ENCODE measurements at places on chromosomes 6 and 20. TPM values are rescaled to one million over a fixed set of nuclear protein-coding genes. Genes with fewer than 3 reads are reported as not detected.

- no peak overlapping the region for H3K27ac ChIP-seq
- H3K27me3 ChIP-seq = no peaks in the 10 kb centered on the region
- no peaks in the 10 kb centered on the region for H3K4me1 ChIP-seq
- no peak for DNase-seq
Observed at GRCh38 chr20:29874476-29875202, 1382.8 kb upstream of the DEFB115 start.

GRCh38 chr6:144423167-144423566 lies 138.0 kb downstream of the UTRN start:
- no peaks in the 10 kb centered on the region for H3K4me1 ChIP-seq
- no peak overlapping the region for H3K4me3 ChIP-seq
- peaks cover 2% of the 10 kb centered on the region for H3K27me3 ChIP-seq
- H3K36me3 ChIP-seq = peaks cover 38% of the 10 kb centered on the region
- no peak for DNase-seq

DNA sequence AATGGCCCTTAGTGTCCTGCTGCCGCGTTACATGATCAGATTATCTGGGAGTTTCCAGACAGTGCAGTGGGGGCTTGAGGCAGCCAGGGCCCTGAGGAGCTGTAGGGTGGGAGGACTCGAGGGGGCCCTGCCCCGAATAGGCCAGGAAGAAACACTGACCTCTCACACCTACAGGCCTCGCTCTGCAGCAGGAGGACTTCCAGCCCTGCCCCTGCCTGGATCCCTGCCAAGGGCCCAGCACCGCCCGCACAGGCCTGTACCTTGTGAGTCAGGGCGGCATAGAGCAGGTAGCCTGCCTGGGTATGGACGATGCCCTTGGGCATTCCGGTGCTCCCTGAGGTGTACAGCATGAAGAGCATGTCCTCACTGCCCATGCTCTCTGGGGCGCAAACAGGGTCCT lies 30.1 kb upstream of the APMAP start:
- no peak for DNase-seq
- H3K27ac ChIP-seq = no peak overlapping the region
- H3K4me3 ChIP-seq = no peak overlapping the region
- no peaks in the 10 kb centered on the region for H3K4me1 ChIP-seq

GRCh38 chr6:151029970-151030369 lies 164.5 kb downstream of the MTHFD1L start:
- H3K4me3 ChIP-seq = no peak overlapping the region
- no peak for DNase-seq
- peaks cover 68% of the 10 kb centered on the region for H3K36me3 ChIP-seq

- peaks cover 27% of the 10 kb centered on the region for H3K27me3 ChIP-seq
- peak overlapping the region; percentile 90 for H3K4me3 ChIP-seq
- peak overlapping the region; percentile 40 for H3K27ac ChIP-seq
- H3K4me1 ChIP-seq = peaks cover 40% of the 10 kb centered on the region
- no peaks in the 10 kb centered on the region for H3K36me3 ChIP-seq
Observed at GRCh38 chr6:30102414-30102969, 10.4 kb downstream of the TRIM31 start.

- peaks cover 6% of the 10 kb centered on the region for H3K36me3 ChIP-seq
- H3K27me3 ChIP-seq = no peaks in the 10 kb centered on the region
- no peaks in the 10 kb centered on the region for H3K4me1 ChIP-seq
- no peak overlapping the region for H3K4me3 ChIP-seq
Observed at GRCh38 chr6:166236596-166236995, 68.9 kb upstream of the TBXT start.

DNA sequence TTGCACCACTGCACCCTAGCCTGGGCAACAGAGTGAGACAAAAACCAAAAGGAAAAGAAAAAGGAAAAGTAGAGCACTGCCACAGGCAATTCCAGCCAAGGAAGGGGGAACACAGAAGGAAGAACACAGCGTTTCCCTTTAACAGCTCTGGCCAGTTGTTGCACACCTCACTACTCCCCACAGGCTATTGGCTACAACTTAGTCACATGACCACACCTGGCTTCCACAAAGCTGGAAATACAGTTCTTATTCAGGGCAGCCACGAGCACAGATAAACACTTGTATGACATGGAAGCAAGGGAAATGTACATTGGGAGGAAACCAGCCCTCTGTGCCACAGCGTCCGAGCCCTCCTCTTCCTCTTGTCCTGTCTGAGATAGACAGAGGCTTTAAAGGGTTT lies 249.0 kb upstream of the JARID2 start:
- no peak overlapping the region for H3K27ac ChIP-seq
- H3K36me3 ChIP-seq = no peaks in the 10 kb centered on the region
- H3K4me3 ChIP-seq = no peak overlapping the region
- no peaks in the 10 kb centered on the region for H3K4me1 ChIP-seq
- DNase-seq = no peak
- peaks cover 8% of the 10 kb centered on the region for H3K27me3 ChIP-seq

- no peaks in the 10 kb centered on the region for H3K27me3 ChIP-seq
- no peak for DNase-seq
- H3K4me3 ChIP-seq = peak overlapping the region; percentile 33
- H3K27ac ChIP-seq = peak overlapping the region; percentile 74
Observed at GRCh38 chr6:130680116-130680515, 147.1 kb upstream of the SMLR1 start.

GRCh38 chr6:2765896-2766766 lies 938 bp downstream of the WRNIP1 start:
- H3K4me1 ChIP-seq = peaks cover 58% of the 10 kb centered on the region
- peak overlapping the region; percentile 92 for H3K4me3 ChIP-seq
- peaks cover 7% of the 10 kb centered on the region for H3K36me3 ChIP-seq
- peak; percentile 19 for DNase-seq
- H3K27ac ChIP-seq = peak overlapping the region; percentile 69

GRCh38 chr20:53260168-53260567 lies 288.0 kb downstream of the TSHZ2 start:
- no peak overlapping the region for H3K4me3 ChIP-seq
- no peaks in the 10 kb centered on the region for H3K4me1 ChIP-seq
- DNase-seq = no peak
- H3K27me3 ChIP-seq = peaks cover 2% of the 10 kb centered on the region
- no peak overlapping the region for H3K27ac ChIP-seq

DNA sequence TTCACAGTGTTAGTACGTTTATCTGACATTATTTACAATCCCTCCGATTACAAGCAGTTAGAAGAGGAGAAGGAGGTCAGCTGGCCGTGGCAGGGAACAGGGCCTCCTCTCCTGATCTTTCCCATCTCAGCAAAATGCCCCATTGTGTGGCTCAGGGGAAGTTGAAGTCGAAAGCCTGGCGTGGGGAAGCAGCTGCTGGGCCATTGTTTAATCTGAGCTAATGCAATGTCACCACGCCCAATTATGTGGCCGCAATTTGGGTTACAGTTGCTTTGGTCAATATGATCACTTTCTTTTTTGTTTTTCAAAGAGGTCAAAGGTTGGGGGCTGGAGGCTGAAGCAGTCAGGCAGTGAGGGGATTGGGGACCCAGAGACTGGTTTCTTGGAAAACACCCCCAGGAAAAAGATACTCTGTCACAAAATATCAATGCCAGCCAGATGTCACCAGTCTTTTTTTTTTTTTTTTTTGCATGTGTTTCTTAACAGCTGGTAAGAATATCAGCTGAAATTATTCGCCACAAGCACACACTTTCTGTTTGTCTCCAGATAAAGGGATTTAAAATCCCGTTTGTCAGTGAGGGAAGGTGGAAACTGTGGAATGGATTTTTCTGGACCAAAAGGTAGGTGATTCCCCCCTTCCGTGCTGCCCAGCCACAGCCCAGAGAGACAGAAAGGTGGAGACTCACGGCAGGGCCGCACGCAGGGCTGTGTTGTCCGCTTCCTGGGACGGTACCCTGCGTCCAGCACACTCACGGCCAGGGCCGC lies 24.6 kb downstream of the DLL1 start:
- no peaks in the 10 kb centered on the region for H3K36me3 ChIP-seq
- peaks cover 8% of the 10 kb centered on the region for H3K4me1 ChIP-seq
- H3K27me3 ChIP-seq = peaks cover 27% of the 10 kb centered on the region
- no peak overlapping the region for H3K27ac ChIP-seq

DNA sequence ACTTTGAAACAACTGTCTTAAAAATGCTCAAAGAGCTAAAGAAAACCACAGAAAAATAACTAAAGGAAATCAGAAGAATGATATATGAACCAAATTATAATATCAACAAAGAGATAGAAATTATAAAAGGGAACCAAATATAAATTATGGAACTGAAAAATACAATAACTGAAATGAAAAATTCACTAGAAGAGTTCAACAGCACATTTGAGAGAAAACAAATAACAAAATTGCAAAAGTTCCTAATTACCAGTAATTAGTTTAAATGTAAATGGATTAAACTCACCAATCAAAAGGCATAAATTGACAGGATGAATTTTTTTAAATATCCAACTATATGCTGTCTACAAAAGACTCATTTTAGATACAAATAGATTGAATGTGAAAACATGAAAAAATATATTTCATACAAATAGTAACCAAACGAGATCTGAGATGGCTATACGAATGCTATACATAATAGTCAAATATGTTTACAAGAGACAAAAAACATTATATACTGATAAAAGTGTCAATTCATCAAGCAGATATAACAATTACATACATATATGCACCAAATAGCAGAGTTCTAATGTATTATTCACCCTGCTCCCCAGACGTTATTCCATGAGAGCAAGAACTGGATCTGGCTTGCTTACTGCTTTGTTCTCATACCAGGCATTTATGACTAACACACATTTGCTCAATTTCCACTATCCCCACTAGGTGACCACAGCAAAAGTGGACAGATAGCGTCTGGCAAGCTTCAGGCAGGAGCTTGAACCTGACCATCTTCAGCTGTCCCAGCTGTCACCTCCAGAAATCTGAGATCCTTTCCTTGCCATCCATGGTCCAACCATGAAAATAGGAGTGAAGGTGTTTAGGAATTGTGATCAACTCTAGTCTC lies 72.4 kb upstream of the SIRPA start:
- no peak overlapping the region for H3K27ac ChIP-seq
- H3K4me1 ChIP-seq = peaks cover 77% of the 10 kb centered on the region
- no peak overlapping the region for H3K4me3 ChIP-seq

DNA sequence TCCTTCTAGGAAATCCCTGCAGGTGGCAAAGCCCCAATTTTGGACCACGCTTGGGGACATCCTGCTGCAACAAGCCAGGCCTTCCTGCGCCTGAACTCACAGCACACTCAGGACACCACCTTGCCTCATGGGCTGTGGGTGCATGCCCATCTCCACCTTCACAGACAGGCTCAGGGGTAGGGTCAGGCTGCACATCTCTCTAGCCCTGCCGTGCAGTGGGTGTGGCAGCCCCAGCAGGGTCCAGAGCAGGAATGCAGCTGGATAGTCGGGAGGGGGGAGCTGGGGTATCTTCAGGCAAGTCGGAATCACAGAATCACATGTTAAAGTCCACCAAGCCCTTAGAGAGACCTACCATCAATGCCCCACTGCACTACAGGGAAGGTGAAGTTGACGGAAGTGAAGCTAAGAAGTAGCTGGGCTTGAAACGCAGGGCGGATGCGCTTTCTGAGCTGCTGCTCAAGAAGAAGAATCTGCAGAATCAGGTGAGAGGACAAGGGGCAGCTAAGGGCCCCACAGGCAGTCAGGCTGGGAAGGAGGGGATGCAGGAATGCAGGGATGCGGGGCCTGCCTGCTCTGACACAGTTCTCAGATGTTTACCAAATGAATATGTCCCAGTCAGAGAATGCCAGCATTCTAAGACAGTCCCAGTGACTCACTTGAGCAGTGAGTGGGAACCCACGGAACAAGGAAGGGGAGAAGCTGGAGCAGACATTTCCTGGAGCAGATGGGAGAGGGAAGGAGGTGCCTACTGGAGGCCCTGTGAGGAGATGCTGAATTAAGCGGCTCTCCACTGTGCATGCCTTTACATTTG lies 11.3 kb downstream of the SERPINB6 start:
- H3K4me1 ChIP-seq = peaks cover 52% of the 10 kb centered on the region
- peak overlapping the region; percentile 87 for H3K27ac ChIP-seq
- H3K4me3 ChIP-seq = peak overlapping the region; percentile 65
- no peaks in the 10 kb centered on the region for H3K27me3 ChIP-seq

- H3K36me3 ChIP-seq = peaks cover 4% of the 10 kb centered on the region
- no peak overlapping the region for H3K27ac ChIP-seq
- no peak overlapping the region for H3K4me3 ChIP-seq
- H3K27me3 ChIP-seq = no peaks in the 10 kb centered on the region
- peaks cover 51% of the 10 kb centered on the region for H3K4me1 ChIP-seq
- DNase-seq = no peak
Observed at GRCh38 chr6:163490826-163491577, 76.5 kb downstream of the QKI start.

- DNase-seq = no peak
- no peak overlapping the region for H3K4me3 ChIP-seq
- peaks cover 11% of the 10 kb centered on the region for H3K4me1 ChIP-seq
- H3K27me3 ChIP-seq = peaks cover 2% of the 10 kb centered on the region
Observed at GRCh38 chr20:3224681-3225421, 14.1 kb downstream of the SLC4A11 start.

DNA sequence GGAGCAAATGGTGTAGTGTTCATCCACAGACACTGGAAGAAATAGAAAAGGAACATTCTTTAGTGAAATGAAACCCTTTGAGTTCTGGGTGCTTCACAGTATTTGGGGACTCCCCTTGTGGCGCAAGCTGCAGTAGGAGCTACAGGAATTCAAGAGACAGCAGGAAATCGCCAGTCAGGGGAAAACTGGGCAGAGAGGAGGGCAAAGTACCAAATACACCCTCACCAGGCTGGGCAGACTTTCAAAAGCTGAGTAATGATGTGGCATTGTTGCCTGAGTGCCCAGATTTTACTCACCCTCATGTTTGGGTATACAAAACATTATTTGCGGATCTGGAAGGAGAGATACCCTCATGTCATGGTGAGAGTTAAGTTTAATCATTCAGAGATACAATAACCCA lies 97.9 kb downstream of the SOD2 start:
- peaks cover 3% of the 10 kb centered on the region for H3K27me3 ChIP-seq
- peaks cover 30% of the 10 kb centered on the region for H3K4me1 ChIP-seq
- peak overlapping the region; percentile 81 for H3K4me3 ChIP-seq
- H3K27ac ChIP-seq = peak overlapping the region; percentile 94
- DNase-seq = peak; percentile 64

- peak overlapping the region; percentile 76 for H3K4me3 ChIP-seq
- no peaks in the 10 kb centered on the region for H3K36me3 ChIP-seq
- H3K27ac ChIP-seq = peak overlapping the region; percentile 75
- no peak for DNase-seq
- H3K4me1 ChIP-seq = peaks cover 45% of the 10 kb centered on the region
Observed at GRCh38 chr20:2207770-2208097, 88.1 kb upstream of the TGM3 start.

DNA sequence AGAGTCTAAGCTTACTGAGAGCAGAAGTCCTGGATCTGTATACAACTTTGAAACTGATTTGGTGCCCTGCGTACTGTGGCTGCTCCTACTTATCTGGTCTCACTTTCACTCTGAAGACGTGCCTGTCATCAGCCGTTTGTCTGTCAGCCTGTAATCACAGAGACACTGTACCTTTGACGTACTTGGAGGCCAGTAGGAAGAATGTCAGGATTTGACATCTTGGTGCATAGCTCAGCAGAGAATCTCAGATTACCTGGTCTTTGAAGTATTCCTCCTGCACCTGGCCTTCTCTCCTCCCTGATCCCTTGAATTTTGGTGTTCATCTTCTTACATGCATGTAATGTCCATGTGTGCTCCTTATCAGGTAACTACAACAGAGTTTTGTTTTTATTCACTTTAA lies 37.7 kb downstream of the DSE start:
- H3K4me1 ChIP-seq = peaks cover 83% of the 10 kb centered on the region
- H3K27ac ChIP-seq = no peak overlapping the region
- no peaks in the 10 kb centered on the region for H3K27me3 ChIP-seq
- H3K36me3 ChIP-seq = peaks cover 22% of the 10 kb centered on the region

The EFHC1 gene
- 16.2 TPM for total RNA-seq

The TASP1 gene
- 6.1 TPM for total RNA-seq

The CPNE5 gene
- 0.37 TPM for total RNA-seq

The CHD6 gene
- 25.9 TPM for total RNA-seq

The MEP1A gene
- total RNA-seq = not detected

The CLDN20 gene
- total RNA-seq = not detected

The ADGB gene
- not detected for total RNA-seq

The PDE7B gene
- 4.2 TPM for total RNA-seq

The ZFP57 gene
- total RNA-seq = not detected

The BTN3A1 gene
- total RNA-seq = 10.3 TPM

The EYA4 gene
- total RNA-seq = not detected

The STX11 gene
- 0.27 TPM for total RNA-seq

Measured in HFFc6 (cell line).